Calu3 (cell line): ENCODE measurements at places on chromosomes 3 and 15.

GRCh38 chr3:83002869-83003445 is 1241.5 kb upstream of the GBE1 start:
- DNase-seq, result no peak

DNA sequence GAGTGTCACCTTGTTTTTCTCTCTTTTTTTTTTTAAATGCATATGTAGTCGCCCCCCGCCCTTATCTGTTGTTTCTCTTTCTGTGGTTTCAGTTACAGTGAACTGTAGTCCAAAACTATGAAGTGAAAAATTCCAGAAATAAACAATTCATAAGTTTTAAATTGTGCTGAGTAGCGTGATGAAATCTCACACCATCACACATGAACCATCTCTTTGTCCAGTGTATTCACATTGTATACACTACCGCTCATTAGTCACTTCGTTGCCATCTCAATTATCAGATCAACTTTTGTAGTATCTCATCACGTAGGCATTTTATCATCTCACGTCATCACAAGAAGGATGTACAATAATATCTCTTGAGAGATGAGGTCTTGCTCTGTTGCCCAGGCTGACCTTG is 62.5 kb upstream of the MLF1 start:
- no peak for DNase-seq

- no peak for DNase-seq
These were observed 7.6 kb downstream of the OXNAD1 start for GRCh38 chr3:16272588-16272987.

DNA sequence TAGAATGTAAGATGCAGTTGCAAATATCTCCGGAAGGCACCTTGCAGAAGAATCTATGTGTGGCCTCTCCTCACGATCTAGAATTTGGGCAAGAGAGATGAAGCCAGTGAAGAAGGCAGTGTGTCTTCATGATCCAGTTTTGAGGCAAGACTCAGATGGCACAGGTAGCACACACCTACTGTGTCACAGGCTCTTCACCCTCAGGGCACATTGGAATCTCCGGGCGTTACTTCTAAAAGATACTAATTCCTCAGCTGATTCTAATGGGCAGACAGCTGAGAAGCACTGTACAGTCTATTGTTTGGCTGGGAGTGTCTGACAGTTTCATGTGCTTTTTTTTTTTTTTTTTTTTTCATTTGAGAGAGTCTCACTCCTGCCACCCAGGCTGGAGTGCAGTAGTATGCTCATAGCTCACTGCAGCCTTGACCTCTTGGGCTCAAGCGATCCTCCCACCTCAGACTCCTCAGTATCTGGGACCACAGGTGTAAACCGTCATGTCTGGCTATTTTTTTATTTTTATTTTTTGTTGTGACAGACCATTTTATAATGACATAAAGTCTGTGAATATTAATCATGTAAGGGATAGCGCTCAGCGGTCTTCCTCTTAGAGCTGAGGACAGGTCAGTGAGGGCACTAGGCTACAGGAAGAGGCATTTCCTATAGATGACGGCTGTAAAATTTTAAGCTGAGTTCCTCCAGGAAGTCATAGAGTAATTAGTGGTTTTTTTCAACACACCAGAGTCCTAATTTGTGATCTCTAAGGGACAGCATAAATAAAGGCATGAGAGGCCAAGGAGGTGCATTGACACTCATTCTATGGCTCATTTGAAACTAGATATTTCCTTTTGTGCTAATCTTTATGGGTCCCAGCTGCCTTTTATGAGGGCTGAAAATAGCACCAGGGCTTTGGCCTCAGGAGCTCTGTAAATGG is 4.0 kb downstream of the C3orf52 start:
- no peak for DNase-seq

DNA sequence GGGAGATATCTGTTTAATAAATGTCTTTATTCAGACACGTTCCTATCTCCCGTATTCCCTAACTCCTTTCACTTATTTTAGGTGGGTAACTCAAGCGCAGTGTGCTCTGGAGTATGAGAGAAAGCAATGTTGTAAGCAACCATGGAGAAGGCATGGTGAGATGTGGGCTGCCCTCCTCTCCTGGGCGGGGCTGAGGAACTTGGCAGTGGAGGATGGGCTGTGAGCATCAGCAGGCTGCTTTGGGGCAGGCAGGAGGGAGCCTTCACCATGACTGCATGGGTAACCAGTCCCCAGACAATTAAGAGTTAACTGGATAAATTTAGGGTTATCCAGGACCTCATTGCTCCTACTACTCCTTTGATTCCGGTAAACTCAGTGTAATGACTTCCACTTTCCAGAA is 126.1 kb downstream of the RORA start:
- no peak for DNase-seq

DNA sequence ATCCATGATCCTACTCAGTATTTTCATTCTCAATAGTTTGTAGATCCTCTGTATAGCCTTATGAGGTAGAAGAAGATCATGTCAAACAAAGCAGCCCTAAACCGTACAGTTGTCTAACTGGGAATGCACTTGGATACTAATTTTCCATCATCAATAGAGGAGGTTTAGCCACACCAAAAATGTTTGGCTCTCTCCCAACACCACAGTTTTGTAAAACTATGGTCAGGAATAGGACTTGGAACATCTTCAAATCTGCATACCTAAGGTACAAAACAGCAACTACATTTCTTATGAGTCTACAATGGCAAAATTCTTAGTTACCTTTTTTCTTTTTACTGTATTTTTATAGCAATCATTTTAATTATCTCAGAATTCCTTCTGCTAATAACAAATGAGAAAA is 1001.6 kb downstream of the ROBO2 start:
- no peak for DNase-seq

GRCh38 chr3:5014391-5014790 is 35.2 kb downstream of the BHLHE40 start:
- DNase-seq, result no peak

GRCh38 chr3:126018545-126018944 is 49.6 kb downstream of the ROPN1B start:
- no peak for DNase-seq

- DNase-seq, result no peak
These were observed 397.0 kb downstream of the CNTN3 start for GRCh38 chr3:74217467-74217866.

DNA sequence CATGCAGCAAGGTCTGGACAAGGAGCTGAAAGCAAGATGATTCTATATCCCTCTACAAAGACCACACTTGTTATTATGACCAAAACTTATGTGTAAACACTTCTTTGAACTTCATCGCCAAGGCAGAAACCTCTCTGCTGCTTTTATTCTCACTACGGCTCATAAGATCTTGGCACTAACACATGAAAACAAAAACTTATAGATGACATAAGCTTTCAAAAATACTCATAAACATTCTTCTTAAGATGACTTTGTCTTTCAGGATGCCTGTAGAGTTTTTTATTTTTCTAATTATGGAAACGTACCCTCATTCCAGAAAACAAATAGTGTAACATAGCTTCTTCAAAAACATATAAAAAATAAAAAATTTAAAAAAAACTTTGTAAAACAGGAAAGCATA is 12.5 kb upstream of the C15orf61 start:
- no peak for DNase-seq

- no peak for DNase-seq
These were observed 220.5 kb upstream of the LRRN1 start for GRCh38 chr3:3578718-3579117.

GRCh38 chr3:132399054-132399929 is 18.0 kb upstream of the DNAJC13 start:
- peak; percentile 63 for DNase-seq

DNA sequence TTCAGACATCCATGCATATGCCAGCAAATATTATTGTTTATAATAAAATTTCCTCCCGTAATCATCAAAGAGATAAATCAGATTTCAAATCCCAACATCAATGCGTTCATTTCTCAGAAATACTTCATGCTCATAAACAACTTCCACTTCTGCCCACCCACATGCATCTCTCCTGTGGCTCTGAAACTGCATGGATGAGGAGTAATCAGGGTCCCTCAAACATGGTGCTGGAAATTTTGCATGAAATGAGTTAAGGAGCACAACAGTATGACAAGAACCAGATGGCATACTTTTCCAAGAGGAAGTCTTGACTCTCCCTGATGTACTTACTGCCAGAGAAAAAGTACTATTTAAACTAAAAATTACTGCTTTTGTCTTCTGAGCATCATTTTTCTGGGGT is 26.9 kb upstream of the MFSD1 start:
- DNase-seq, result no peak

- no peak for DNase-seq
These were observed 155.2 kb upstream of the CGNL1 start for GRCh38 chr15:57221134-57221533.

DNA sequence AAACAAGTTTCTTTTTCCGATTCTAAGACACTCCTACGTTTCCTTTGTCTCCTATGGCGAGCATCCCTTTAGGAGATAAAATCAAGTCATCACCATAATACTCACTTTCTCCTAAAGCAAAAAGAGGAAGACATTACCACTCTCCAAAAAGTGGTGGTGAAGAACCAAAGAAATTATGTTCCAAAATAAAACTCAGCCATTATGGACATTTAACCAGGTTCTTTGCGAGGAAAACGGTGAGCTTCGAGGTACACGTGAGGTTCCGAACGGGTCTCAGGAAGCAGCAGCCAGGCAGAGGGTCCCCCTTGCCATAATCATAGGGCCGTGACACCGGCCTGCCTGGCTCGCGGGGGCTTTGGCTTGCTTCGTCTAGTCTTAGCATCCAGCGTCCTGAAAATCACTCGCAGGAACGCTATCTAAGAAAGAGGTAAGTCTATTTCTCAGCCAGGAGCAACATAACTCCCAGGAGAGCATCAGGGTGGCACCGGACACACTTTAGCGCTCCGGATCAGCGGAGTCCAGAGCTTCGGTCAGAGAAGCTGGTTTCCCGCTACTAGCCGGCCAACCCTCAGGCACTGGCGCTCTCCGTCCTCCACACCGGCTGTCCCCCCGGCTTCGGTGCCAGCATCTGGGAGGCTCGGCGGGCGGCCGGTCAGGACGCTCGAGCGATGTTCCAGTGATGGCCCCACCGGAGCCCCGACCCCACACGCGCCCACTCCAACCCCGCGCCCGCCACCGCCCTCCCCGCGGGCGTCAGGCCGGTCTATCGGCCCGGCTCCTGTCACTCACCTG is 581 bp downstream of the IP6K1 start:
- peak; percentile 29 for DNase-seq

DNA sequence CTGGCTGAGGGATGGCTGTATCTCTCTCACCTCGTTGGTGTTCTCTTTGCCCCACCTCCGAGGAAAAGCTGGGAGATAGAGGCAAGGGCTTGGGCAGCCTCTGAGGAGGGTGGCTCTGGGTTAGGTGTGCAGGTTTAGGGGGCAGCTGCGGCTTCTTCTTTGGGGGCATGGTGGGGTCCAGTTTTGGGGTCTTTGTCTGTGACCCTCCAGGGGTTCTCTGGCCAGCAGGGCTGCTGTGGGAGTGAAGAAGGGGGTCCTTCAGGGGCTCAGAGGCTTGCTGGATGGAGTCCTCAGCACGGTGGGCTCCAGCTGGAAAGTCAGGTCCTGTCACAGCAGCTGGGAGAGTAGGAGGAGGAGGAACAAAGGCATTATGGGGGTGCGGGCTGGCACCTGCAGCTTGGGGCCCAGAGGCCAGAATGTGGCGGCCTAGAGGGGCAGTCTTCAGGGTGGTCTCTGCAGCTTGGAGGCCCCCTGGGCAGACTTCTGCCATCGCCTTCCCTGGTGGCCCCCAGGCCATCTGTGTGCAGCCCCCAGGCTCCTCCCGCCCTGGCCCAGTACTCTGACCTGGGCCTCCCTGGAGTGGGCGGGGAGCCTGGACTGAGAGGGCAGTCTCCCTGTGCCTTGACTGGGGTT is 7.0 kb downstream of the XIRP1 start:
- no peak for DNase-seq

DNA sequence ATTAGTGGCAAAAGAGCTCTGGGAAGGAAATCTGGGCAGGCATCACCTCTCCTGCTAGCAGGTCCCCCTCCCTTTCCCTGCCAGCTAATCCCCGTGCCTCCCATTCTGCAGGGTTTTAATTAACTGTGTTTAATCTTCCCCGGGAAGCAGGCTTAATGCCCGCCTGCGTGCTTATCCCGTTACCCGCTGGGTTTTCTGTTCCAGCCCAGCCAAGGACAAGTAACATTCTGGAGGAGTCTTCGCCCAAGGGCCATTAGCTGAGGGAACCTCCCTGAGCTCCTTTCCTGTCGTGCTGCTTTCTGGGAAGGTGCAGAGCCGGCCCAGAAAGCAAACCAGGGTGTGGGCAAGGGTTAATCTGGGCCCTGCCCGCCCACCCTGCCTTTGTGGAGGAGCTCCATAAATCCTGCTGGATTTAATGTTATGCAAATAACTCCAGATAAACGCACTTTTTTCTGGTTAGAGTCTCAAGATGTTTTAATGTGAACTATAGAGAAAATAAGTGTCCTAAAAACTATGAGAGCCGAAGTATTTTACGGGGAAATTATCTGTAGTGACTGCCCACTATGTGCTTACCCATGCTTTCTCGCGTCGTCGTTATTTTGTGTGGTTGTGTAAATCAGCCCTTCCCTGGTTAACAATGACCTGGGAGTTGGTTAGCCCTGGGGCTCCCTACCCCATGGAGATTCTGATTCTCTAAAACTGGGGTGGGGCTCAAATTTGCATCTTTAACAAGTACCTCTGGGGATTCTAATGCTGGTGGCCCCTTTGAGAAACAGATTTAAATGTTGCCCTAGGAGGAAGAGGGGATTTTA is 25.9 kb downstream of the TRIM71 start:
- DNase-seq, result no peak

DNA sequence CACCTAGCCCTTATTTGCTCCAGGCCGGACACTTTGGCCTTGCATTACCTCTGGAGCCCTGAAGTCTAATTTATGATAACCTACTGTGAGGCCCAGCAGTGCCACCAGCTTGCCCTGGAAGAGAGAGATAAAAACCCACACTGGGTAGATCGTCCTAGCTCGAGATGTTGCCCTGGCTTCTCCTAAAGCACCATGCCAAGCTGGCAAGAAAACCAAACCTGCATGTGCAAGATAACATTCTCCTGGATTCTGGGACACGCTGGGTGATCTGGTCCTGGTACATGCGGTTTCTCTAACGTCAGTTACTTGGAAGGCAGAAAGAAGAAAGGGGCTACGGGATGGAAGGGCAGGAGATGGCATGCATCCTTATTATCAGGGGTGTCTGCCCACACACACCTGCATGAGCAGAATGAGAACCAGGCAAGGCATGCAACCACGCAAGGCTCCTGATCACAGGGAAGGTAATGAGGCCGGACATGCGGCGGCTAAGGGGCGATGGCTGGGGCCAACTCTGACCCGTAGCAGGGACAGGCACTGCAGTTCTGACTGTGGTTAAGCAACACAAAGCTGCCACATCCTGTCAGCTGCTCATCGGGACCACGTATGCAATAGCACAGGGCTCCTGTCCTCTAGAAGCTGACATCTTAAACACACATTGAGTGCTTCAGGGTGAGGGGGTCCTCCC is 73.0 kb downstream of the OXNAD1 start:
- DNase-seq, result no peak

DNA sequence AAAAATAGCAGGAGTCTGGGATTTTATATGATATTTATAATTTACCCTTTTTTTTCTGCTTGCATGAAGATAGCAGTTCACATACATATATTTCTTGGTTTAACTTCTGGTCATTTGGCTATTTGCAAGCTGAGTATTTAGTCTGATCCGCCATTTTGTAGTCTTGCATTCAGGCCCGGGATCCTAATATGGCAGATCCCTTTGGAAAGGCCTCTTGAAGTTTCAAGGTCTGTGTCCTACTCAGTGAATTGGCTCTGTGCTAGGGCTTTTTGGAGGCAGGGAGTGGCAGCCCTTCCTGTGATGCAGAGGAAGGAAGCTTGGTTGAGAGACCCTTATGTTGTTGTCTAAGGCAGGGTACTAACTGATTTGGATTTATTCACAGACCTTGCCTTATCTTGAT is 2.9 kb downstream of the SNRPN start:
- DNase-seq, result no peak
